ENCODE measurements at places on chromosomes 2 and 18. TPM values are rescaled to one million over a fixed set of nuclear protein-coding genes. Genes with fewer than 3 reads are reported as not detected.

- no peaks in the 10 kb centered on the region for H3K27me3 ChIP-seq
- no peak overlapping the region for H3K4me3 ChIP-seq
- DNase-seq, result peak; percentile 10
- no peak overlapping the region for H3K27ac ChIP-seq
- no peaks in the 10 kb centered on the region for H3K4me1 ChIP-seq
Observed at GRCh38 chr2:80053522-80054345, 250.8 kb downstream of the LRRTM1 start.

Gene CD226
- 1.9 TPM for total RNA-seq

DNA sequence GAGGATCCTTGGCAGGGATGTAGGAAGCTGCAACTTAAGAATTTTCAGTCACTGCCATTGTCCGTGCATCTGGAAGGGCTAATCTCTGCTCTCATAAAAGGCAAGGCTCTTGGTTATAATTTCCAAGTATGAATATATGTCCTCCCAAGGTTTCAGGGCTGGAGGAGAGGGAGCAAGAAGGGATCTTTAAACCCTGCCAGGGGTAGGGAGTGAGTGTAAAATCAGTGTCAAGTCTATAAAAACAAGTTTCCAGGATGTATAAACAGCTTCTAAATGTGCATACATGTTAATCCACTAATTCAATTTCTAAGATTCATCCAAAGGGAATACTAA lies 110.2 kb upstream of the CYRIA start:
- H3K4me3 ChIP-seq, result no peak overlapping the region
- peaks cover 16% of the 10 kb centered on the region for H3K4me1 ChIP-seq
- no peak overlapping the region for H3K27ac ChIP-seq
- no peaks in the 10 kb centered on the region for H3K36me3 ChIP-seq

DNA sequence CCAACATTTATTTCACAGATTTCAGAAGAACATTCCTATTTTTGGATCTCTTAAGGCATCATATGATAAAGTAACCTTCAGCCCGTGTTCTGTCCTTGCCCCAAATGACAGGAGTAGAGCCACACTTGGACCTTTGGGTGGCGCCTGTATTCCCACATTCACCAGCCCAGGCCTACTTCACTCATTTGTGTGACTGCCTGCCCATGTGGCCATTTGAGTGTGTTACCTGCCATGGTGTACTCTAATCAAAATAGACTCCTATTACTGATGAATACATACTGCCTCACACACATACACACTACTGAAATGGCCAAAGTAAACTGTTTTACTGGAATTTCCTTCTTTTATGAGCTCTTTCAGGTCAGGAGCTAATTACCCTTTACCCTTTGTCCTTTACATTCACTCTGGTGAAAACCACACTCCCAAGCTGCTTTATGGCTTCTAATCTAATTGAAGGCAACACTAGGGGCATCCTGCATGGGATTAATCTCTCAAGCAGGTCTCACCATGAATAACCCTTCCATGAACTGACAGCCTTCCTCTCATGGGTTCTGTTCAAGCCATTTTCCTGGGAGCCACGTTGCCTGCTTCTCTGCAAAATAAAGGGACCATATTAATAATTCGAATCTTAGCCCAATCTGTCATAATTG lies 271.0 kb upstream of the GALNT5 start:
- H3K4me1 ChIP-seq, result no peaks in the 10 kb centered on the region
- no peaks in the 10 kb centered on the region for H3K36me3 ChIP-seq
- H3K27me3 ChIP-seq, result no peaks in the 10 kb centered on the region
- no peak overlapping the region for H3K27ac ChIP-seq

Gene C2orf81
- total RNA-seq, result 1.2 TPM

GRCh38 chr2:240906141-240906910 lies at the start of gene CROCC2:
CROCC2 (plus strand) TSS chr2:240906336; CDS start chr2:240906514, 178 bp downstream.
- no peaks in the 10 kb centered on the region for H3K27me3 ChIP-seq
- peak; percentile 65 for DNase-seq
- H3K27ac ChIP-seq, result no peak within 1 kb of the TSS

GRCh38 chr2:38734299-38735058 lies 16.7 kb downstream of the SRSF7 start:
- no peak overlapping the region for H3K27ac ChIP-seq
- no peaks in the 10 kb centered on the region for H3K4me1 ChIP-seq
- no peak for DNase-seq

Gene ADNP2
- total RNA-seq, result 13.9 TPM

Gene CCL20
- not detected for total RNA-seq

- H3K27me3 ChIP-seq, result no peaks in the 10 kb centered on the region
- DNase-seq, result no peak
- peaks cover 16% of the 10 kb centered on the region for H3K4me1 ChIP-seq
- no peak overlapping the region for H3K27ac ChIP-seq
- no peak overlapping the region for H3K4me3 ChIP-seq
Observed at GRCh38 chr2:112730216-112730615, 9.4 kb downstream of the NT5DC4 start.

Gene MOGAT1
- 0.22 TPM for total RNA-seq

- H3K27ac ChIP-seq, result peak overlapping the region; percentile 18
- H3K27me3 ChIP-seq, result no peaks in the 10 kb centered on the region
Observed at GRCh38 chr18:54444319-54444914, 86.7 kb downstream of the C18orf54 start.

Gene GAL3ST2
- total RNA-seq, result 0.33 TPM

Gene ACADL
- total RNA-seq, result 5.8 TPM

Gene WDSUB1
- 10.4 TPM for total RNA-seq

DNA sequence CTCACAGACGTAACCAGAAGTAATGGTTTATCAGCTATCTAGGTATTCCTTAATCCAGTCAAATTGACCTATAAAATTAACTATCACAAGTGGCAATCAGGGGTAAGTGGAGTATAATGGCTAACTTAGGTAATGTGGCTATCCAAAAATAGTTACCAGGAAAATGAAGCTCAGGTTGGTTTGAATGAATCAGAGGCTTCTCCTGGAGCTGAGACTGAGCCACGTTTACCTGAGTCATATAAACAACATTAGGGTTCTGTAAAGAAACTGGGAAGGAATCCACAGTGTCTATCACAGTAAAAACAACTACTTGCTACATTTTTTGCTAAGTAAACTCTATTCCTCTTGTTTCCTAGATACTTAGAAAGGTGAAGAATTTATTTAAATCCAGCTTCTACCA lies 236.0 kb upstream of the SPHKAP start:
- no peaks in the 10 kb centered on the region for H3K36me3 ChIP-seq
- no peak overlapping the region for H3K4me3 ChIP-seq
- H3K27me3 ChIP-seq, result no peaks in the 10 kb centered on the region
- H3K27ac ChIP-seq, result no peak overlapping the region

Gene FN1
- total RNA-seq, result 1,973 TPM

Gene STEAP3
- 0.94 TPM for total RNA-seq

Gene SERPINB3
- not detected for total RNA-seq

DNA sequence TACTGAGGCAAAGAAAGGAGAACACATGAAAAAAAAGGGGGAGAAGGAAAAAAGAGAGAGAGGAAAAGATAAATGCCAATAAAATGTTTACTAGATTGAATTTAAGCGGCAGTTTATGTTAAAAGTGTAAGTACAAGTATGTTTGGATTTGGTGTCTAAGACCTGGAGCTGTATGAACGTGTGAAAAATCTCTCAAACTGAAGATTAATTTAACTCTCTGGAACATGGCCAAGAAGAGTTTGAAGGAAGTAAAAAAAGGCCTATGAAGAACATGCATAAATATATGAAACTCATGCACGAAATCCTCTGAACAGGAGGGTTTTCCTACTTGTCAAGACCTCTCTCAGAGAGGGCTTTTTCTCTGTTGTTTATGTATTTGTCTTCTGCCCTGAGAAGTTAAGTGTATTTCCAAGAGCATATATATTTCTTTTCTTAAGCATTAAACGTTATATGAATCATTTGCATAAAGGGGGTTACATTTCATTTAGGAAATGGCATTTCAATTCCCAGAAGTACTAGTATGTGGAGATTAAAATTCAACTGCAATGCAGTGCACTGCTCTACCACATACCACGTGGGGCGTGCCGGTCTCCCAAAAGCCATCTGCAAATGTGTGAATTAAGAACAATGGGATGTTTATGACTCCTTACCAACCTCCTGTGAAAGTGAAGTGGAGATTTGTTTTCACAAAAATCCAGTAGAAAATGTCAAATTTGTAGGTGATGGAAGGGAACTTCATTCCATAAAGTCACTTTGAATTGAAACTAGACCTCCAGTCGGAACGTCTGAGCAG lies 281.1 kb upstream of the TRIB2 start:
- DNase-seq, result no peak
- no peak overlapping the region for H3K4me3 ChIP-seq
- no peaks in the 10 kb centered on the region for H3K27me3 ChIP-seq
- no peaks in the 10 kb centered on the region for H3K36me3 ChIP-seq

DNA sequence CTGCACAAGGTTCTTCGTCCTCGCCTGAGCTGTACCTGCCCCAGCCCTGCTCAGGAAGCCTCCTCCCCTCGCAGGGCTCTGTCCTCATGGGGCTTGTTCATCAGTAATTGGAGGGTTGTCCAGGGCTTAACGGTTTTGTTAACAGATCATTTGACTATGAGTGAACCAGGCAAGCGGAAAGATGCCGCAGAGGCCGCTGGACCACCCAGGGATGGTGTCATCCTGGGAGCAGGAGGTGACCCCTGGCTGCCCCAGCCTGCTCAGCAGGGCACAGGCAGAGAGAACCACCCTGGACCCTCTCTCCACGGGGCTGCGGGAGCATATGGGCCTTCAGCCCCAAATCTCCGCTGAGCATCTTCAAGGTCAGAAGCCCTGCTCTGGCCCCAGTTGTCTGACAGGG lies 264.3 kb downstream of the KLHL29 start:
- H3K27me3 ChIP-seq, result no peaks in the 10 kb centered on the region
- peaks cover 6% of the 10 kb centered on the region for H3K4me1 ChIP-seq
- H3K36me3 ChIP-seq, result peaks cover 21% of the 10 kb centered on the region
- DNase-seq, result no peak

- H3K36me3 ChIP-seq, result peaks cover 2% of the 10 kb centered on the region
- no peak overlapping the region for H3K27ac ChIP-seq
- no peaks in the 10 kb centered on the region for H3K27me3 ChIP-seq
- DNase-seq, result no peak
Observed at GRCh38 chr2:238458651-238459050, 31.9 kb downstream of the ASB1 start.

Gene CROCC2
- 0.30 TPM for total RNA-seq

GRCh38 chr2:16725549-16725948 lies 59.9 kb upstream of the CYRIA start:
- H3K36me3 ChIP-seq, result no peaks in the 10 kb centered on the region
- no peaks in the 10 kb centered on the region for H3K4me1 ChIP-seq
- H3K4me3 ChIP-seq, result no peak overlapping the region

GRCh38 chr2:233323851-233324250 lies 16.2 kb downstream of the SAG start:
- H3K27ac ChIP-seq, result no peak overlapping the region
- no peaks in the 10 kb centered on the region for H3K27me3 ChIP-seq
- H3K4me1 ChIP-seq, result peaks cover 5% of the 10 kb centered on the region
- no peak for DNase-seq
- H3K4me3 ChIP-seq, result no peak overlapping the region

- H3K27ac ChIP-seq, result no peak overlapping the region
- H3K27me3 ChIP-seq, result no peaks in the 10 kb centered on the region
- DNase-seq, result no peak
- no peaks in the 10 kb centered on the region for H3K36me3 ChIP-seq
- H3K4me1 ChIP-seq, result no peaks in the 10 kb centered on the region
Observed at GRCh38 chr2:52810460-52810859, 957.1 kb upstream of the CHAC2 start.

Gene DLX2
- total RNA-seq, result 0.28 TPM

DNA sequence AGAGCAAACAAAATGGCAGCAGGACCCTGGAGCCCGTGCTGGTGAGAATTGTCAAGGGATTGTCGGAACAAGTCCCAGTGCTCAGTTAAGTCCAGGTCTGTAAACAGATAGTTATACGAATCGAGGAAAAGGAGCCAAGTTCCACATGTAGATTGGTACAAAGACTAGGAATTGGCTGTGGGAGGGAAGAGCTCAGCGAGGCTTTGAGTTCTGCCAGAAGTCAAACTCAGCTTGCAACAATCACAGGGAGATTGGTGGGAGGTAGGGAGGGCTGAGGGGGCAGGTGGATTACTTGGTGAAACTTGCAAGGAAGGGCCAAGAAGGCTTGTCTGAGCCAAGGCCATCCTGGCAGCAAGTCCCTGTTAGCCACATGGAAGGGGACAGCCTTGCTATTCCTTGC lies 217.8 kb upstream of the ARL4C start:
- no peak overlapping the region for H3K4me3 ChIP-seq
- peaks cover 5% of the 10 kb centered on the region for H3K4me1 ChIP-seq
- H3K27ac ChIP-seq, result no peak overlapping the region
- no peaks in the 10 kb centered on the region for H3K36me3 ChIP-seq
- no peak for DNase-seq

GRCh38 chr2:7724336-7724735 lies 807.1 kb downstream of the RNF144A start:
- H3K4me1 ChIP-seq, result no peaks in the 10 kb centered on the region
- no peak for DNase-seq
- H3K4me3 ChIP-seq, result no peak overlapping the region
- H3K27ac ChIP-seq, result no peak overlapping the region
- no peaks in the 10 kb centered on the region for H3K27me3 ChIP-seq

Gene TLK1
- 43.3 TPM for total RNA-seq

- H3K4me1 ChIP-seq, result no peaks in the 10 kb centered on the region
- no peak overlapping the region for H3K4me3 ChIP-seq
- no peaks in the 10 kb centered on the region for H3K36me3 ChIP-seq
- no peak overlapping the region for H3K27ac ChIP-seq
Observed at GRCh38 chr2:60868589-60869273, 12.6 kb upstream of the REL start.

Gene RNF25
- 28.3 TPM for total RNA-seq

Gene CHAC2
- 6.5 TPM for total RNA-seq

Gene CCDC74B
- 6.4 TPM for total RNA-seq

All from spinal cord (tissue), 10 donors.